Stimulated activated CD8-positive, alpha-beta memory T cell treated with anti-CD3 and anti-CD28 coated beads, Interleukin-7, amount 100 ng/mL, for 48 hours (primary cell): ENCODE measurements at places on chromosomes 3 and 15.

DNA sequence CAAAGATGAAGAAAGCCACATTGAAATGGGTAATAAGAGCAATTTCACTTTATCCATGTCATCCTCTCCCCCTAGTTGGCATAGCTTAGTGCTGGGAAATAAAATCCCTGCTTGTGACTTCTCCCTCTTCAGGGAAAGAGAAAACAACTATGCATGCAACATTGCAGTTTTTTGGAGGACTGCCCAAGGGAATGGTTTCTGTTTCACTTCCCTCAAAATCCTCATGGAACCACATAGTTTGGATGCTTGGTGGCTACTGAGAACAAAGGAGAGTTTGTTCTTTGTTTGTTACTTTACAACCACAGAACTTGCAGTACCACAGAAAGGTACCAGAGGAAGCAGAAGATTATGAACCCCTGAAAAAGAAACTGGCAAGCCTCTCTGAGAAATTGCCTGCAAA, 384.6 kb upstream of the RORA start:
- DNase-seq = no peak

DNA sequence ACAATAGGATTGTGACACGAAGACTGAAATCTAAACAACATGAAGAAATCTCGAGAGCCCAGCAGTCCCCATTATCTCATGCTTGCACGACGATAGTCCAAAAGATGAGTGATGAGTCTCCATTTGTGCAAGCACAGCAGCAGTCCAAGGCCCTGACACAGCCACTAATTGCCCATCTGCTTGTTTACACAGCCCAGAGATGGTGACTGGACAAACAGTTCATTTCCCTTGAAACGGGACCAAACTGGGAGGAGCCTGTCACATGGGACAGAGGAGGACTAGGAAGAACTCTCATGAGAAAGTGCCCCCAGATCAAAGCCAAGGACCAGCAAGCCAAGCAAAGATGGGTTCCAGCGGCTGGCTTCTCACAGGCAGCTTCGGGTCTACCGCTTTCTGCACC, 121.0 kb downstream of the GREM1 start:
- no peak for DNase-seq

DNA sequence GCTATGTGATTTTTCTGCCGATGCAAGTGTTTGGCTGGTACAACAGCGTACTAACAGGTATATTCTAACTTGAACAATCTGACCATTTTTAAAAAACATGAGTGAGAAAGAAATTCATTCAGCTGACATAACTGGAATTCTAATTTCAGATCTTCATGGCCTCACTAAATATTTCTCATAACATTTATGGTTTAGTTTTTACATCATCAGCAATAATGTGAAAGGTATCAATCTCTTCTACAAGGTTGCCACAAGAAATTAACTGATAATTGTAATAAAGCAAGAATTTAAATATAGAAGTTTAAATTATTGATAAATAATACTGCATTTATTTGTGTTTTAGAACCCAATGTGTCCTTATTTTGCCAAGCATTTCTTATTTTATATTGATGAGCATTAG, 5.2 kb upstream of the C3orf80 start:
- DNase-seq = no peak

- no peak for DNase-seq
Observed at GRCh38 chr3:13235079-13235478, 161.8 kb upstream of the IQSEC1 start.

DNA sequence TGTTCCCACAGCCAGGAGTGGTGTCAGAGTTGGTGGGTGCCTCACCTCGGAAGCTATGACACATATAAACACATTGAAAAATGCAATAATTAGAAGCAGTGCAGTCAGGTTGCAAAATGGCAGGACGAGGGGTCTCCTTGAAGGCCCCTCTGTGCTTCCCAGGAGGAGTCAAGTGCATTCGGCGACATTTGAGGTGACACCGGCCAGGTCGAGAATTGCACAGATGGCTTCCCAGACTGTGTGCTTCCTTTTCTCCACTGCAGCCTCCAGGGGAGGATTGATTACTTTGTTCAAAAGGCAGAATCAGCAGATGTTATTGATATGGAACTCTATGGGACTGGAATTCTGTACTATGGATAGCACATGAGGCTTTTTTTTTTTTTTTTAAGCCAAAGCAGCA, 163.2 kb downstream of the MINAR1 start:
- DNase-seq = no peak

- no peak for DNase-seq
Observed at GRCh38 chr3:193974671-193975535, 161.0 kb upstream of the HES1 start.

DNA sequence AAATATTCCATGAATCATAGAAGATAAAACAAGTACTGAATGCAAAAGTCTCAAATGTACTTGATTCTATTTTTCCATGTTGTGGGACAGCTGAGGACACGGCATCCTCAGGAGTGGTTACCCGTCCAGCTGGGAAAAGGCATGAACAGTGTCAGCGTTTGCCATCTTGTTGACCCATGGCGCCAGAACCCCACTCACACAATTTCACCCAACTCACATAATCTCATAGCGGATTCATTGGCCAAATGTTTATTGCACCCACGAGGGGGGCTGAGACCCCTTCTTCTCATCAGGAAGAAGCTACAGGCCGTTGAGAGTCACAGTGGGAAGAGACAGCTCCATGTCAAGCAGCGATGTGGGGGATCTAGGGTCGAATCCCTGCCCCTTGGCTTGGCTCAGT, 72.9 kb downstream of the OCA2 start:
- no peak for DNase-seq

DNA sequence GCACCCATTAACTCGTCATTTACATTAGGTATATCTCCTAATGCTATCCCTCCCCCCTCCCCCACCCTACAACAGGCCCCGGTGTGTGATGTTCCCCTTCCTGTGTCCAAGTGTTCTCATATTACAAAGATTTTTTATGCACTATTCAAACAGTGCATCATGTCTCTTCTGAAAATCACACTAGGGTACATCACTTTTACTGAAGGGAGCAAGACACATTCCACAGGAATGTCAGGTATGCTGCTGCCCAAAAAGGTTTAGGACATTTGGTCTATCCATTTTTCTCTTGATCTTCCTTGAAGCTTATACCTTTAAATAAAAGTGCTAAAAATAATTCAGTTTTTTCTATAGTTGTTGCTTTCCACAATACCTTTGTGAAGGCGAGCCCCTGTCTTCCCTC, 9.2 kb upstream of the EPHA3 start:
- DNase-seq = no peak

DNA sequence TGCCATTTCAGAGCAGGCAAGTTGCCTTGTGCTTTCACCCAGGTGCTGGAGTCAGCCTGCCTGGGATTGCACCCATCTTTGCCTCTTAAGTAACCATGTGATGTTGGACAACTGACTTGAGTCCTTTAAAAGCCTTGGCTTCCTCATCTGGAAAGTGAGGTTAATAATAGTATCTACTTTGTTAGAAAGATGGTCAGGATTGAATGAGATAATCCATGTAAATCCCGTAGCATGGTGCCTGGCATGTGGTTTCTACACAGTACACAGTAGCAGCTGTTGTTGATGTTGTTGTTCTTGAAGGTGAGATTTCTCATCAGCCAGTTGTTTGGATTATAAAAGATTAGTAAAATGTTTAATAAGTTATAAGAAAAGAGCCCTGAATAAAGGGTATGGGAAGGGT, 48.8 kb downstream of the PSMD6 start:
- DNase-seq = no peak
